ENCODE measurements at places on chromosomes 12 and 14. TPM values are rescaled to one million over a fixed set of nuclear protein-coding genes. Genes with fewer than 3 reads are reported as not detected.

SIRT4 gene
- 2.0 TPM for total RNA-seq

GRCh38 chr14:105830171-105830570 is 303.8 kb downstream of the TMEM121 start:
- no peak for DNase-seq

- no peak for DNase-seq
These were observed 162.8 kb upstream of the SLC38A2 start for GRCh38 chr12:46535376-46535775.

GRCh38 chr14:75230140-75230792 is 48.4 kb upstream of the FOS start:
- DNase-seq = peak; percentile 81

DNA sequence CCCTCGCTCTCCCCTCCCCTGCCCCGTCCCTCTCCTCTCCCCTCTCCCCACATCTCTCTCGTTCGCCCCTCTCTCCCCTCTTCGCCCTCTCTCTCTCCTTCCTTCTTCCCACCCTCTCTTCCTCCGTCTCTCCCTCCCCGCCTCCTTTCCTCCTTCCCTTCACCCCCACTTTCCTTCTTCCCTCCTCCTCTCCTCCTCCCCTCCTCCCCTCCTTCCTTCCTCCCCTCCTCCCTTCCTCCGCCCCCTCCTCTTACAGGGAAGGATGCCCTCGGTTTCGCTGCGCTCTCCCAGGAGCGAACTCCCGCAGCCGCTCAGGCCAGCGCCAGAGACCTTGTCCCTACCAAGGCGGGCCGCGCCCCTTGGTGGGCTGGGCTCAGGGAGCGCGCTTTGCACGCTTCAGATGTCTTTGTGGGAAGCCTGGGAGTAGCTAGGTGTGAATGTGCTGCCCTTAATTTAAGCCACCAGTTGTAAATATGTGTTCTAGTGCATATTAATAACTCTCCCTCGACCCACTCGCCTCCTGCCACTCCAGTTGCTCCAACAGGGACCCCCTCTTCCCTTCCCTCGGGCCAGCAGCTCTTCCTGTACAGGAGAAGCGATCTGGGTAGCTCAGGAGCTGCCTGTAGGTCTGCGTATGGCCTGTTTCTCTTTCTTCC is 13.3 kb upstream of the MAP3K9 start:
- peak; percentile 37 for DNase-seq
